Hematopoietic multipotent progenitor cell (in vitro differentiated cells): ENCODE measurements at places on chromosomes 7 and 10.

DNA sequence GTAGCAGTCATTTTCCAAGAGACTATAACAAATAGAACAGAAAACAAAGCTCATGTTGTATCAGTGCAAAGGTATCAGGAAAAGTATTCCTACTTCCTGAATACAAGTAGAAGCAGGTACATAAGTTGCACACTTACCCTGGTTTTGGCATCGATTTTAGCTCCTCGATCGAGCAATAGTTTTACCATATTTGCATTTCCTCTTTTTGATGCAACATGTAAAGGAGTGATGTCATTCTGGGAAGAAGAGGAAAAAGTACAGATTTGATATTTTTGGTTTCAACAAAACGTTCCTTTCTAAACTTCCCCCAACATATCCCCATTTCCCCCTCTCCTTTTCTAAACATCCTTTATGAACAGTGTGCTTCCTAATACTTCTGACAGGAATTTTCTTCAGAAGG lies 155.1 kb downstream of the ANK3 start:
- DNase-seq: no peak

- no peak for DNase-seq
Measured at GRCh38 chr10:122168598-122169394, 102.3 kb upstream of the BTBD16 start.

GRCh38 chr10:62631241-62631640 lies 173.3 kb upstream of the ADO start:
- no peak for DNase-seq

- no peak for DNase-seq
Measured at GRCh38 chr7:41758321-41758720, 55.4 kb upstream of the INHBA start.

GRCh38 chr7:66553001-66553400 lies 75.7 kb upstream of the KCTD7 start:
- DNase-seq: no peak

DNA sequence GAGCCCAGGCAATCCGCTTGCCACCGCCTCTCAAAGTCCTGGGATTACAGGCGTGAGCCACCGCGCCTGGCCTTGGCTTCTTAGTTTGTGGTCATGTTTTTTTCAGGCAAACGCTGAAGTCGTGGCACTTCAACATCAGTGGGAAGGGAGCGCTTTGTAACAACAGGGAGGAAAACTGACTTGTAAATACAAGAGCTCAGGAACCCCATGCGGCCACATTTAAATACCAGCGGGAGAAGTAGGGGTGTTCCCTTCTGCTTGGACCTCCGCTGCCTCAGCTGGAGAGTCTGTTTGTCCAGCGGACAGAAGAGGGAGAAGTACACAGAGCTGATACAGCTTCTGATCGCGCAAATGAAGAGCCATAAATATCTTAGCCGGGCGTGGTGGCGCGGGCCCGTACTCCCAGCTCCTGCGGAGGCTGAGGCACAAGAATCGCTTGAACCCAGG lies 108.7 kb upstream of the KMT2C start:
- no peak for DNase-seq

- DNase-seq: peak; percentile 50
Measured at GRCh38 chr7:71843676-71844075, 568.5 kb downstream of the CALN1 start.

- DNase-seq: no peak
Measured at GRCh38 chr7:1239803-1240516, 7.3 kb downstream of the UNCX start.

GRCh38 chr10:7563368-7563767 lies 103.4 kb downstream of the ITIH5 start:
- no peak for DNase-seq

- no peak for DNase-seq
Measured at GRCh38 chr10:129472696-129473555, 5.9 kb downstream of the MGMT start.

GRCh38 chr7:99420213-99420612 lies 11.4 kb downstream of the BUD31 start:
- no peak for DNase-seq
